ENCODE measurements at places on chromosomes 4 and X.

GRCh38 chrX:69616457-69617203, 717 bp downstream of the EDA start:
- DNase-seq: no peak

- no peak for DNase-seq
Observed at GRCh38 chr4:145507636-145508035, 26.0 kb downstream of the SMAD1 start.

- DNase-seq: peak; percentile 17
Observed at GRCh38 chrX:31606771-31607170, 534.9 kb upstream of the FTHL17 start.

- DNase-seq: peak; percentile 94
Observed at GRCh38 chr4:187908079-187908561, 87.5 kb upstream of the ZFP42 start.

All from fibroblast of skin of scalp (primary cell).